ENCODE measurements at places on chromosomes 3 and 15.

DNA sequence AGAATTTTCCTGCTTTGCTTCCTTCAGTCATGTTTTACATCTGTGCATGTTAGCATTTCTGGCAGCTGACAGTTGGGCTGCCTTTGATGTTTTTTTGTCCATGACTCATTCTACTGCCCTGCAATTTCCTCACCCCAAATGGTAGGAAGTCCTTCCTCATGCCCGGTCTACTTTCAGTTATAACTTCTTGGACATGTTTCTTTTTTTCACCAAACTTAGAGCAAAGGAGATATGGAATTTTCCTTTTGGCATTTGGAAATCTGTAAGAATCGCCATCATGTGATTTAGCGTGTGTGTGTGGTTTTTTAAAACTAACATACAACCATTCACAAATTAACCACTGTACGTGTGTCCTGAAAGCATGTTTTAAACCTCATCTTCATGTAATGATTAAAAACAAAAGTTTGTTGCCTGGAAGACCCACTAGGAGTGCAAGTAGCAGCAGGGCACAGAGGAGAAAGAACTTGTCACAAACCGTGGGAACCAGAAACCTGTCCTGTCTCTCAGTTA, 430.7 kb upstream of the CFAP20DC start:
- DNase-seq, result no peak

DNA sequence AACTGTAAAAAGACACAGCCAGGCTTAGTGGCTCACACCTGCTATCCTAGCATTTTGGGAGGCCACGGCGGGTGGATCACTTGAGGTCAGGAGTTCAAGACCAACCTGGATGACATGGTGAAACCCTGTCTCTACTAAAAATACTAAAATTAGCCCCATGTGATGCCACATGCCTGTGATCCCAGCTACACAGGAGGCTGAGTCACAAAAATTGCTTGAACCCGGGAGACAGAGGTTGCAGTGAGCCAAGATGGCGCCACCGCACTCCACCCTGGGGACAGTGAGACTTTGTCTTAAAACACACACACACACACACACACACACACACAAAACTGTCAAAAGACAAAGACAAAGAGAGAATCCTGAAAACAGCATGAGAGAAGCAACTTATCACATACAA, 18.0 kb downstream of the SPCS1 start:
- no peak for DNase-seq

DNA sequence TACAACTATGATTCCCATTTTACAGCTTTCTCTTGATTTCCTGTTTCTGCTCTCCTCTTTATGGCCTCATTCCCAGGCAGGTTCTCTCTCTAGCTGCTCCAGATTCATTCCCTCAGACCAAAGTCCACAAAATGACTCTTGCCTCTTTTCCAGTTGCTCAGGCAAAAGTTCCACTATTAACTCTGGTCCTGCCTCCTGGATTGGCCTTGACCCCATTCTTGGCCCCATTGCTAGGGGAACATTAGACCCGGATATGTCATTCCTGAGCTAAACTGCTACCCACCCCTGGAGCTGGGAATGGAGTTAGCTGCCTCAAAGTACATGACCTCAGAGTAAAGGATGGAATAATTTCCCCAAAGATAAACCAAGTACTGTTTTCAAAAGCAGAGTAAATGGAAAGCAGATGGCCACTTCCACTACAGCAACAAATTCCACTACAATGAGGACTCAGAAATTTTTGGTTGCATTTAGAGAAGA, 73.0 kb upstream of the GAP43 start:
- no peak for DNase-seq

DNA sequence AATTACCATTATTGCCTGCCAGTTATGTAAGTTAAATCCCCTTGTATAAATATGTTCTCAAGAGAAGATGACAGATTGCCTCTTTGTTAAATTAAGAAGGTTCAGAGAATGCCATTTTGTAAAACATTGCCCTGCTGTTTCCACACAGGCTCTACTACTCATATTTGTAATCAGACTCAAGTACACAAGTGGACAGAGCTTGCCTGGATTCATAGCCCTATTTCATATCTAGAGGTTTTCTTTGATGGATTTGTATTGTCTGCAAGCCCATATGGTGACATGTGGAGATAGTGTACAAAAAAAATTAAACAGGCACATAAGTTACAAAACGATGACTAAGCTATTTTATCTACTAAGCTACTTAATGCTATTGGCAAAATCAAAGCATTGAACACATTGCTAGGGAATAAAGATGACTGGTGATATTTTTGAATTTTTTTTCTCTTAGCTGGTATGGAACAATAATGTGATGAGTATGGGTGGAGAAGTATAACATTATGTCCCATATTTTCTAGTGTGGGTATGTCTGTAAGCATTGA, 1286.6 kb upstream of the ALCAM start:
- no peak for DNase-seq

DNA sequence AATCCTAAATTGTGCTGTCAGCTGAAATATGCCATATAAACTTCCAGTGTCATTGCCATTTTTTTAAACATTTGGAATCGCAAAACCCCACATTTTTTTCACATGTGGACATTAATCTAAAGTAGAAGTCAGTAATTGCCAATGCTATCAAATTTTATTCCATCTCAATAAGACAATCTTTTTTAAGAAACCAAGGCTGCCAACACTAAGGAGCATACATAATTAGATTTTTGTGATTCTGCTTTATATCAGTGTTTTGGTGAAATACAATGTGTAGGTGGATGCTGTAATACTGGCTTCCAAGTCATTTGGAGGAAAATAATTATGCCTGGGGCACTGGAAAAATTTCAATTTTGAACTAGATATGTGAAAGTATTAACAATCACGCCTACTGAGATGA, 256.7 kb downstream of the ZPLD1 start:
- DNase-seq, result no peak

- DNase-seq, result no peak
Observed at GRCh38 chr15:90862964-90863778, 5.2 kb upstream of the FURIN start.

- DNase-seq, result no peak
Observed at GRCh38 chr3:151460228-151460627, 633 bp downstream of the IGSF10 start.

DNA sequence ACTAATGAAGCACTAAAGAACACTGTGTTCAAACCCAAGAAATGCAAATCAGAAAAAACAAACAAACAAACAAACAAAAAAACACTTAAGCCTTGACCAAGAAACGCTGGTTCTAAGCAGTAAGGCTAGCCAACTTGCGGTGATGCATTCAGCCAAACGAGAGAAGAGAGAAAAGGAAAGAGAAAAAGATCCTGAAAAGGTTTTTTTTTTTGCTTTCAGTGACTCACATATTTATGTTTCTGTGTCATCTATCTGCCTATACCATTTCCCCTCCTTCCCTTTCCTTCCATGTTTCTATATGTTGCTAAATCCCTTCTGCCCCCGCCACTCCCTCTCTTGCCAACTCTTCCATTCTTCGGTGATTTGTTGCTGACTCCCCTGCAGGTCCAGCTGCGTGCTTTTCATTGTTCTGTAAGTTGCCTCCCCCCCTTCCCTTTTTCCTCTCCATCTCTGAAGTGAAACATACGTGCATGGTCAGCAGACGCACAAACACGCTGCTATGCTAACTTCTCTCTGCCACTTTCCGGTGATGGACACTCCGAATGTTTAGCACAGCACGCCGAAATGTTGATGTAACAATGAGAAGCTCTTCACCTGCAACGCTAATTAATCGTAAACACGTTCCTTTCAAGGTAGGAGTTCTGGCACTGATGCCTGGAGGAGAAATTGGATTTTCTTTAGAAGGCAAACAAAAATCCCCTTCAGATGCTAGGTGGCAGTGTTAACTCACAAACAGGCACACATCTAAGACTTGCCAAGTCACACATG, 154.4 kb downstream of the TUSC7 start:
- DNase-seq, result no peak
